ENCODE measurements at places on chromosomes 5 and 9. TPM values are rescaled to one million over a fixed set of nuclear protein-coding genes. Genes with fewer than 3 reads are reported as not detected.

- DNase-seq: no peak
These were observed 202.8 kb downstream of the SPOCK1 start for GRCh38 chr5:137296213-137296781.

SUSD3 gene
- 3.3 TPM for total RNA-seq

- no peak for DNase-seq
These were observed 28.0 kb upstream of the SIL1 start for GRCh38 chr5:139226131-139226530.

- no peak for DNase-seq
These were observed 700.3 kb downstream of the DNAH5 start for GRCh38 chr5:13244151-13244550.

PAIP1 gene
- 112 TPM for total RNA-seq
